ENCODE measurements at places on chromosomes 6 and 20. TPM values are rescaled to one million over a fixed set of nuclear protein-coding genes. Genes with fewer than 3 reads are reported as not detected.

DNA sequence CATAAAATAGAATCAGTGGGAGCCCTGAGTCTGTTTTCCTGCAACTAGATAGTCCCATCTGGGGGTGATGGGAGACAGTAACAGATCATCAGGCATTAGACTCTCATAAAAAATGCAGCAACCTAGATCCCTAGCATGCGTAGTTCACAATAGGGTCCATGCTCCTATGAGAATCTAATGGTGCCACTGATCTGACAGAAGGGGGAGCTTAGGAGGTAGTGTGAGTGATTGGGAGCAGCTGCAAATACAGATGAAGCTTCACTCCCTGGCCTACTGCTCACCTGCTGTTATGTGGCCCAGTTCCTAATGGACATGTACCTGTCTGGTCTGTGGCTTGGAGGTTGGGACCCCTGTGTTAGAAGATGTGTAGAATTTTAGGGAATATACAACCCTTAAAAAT lies 904.5 kb upstream of the EPHA7 start:
- DNase-seq: no peak

GRCh38 chr20:53360852-53361251 lies 232.8 kb downstream of the ZNF217 start:
- no peak for DNase-seq

DNA sequence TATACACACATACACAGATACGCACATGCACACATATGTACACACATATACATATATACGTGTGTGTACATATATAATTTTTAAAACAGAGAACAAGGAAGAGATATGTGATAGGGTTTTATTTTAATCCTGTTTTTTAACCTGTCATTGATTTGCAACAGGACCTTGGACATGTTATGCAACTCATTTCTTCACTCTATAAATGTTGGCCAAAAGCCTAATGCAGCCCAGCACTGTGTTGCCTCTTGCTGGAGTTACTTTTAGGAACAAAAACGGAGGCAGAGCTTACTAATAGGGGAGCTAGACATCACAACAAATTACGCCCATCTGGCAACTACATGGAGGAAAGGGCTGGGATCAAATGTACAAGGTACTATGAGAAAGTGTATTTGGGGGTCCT lies 179.9 kb upstream of the TAB2 start:
- DNase-seq: no peak

The SLC17A3 gene
- not detected for total RNA-seq

The TRIM15 gene
- not detected for total RNA-seq

- no peak for DNase-seq
These were observed 134.9 kb downstream of the THEMIS start for GRCh38 chr6:127765949-127766348.

GRCh38 chr6:101595276-101595675 lies 201.8 kb downstream of the GRIK2 start:
- no peak for DNase-seq

The GRM4 gene
- 2.2 TPM for total RNA-seq

- DNase-seq: no peak
These were observed 99.4 kb downstream of the MYB start for GRCh38 chr6:135280375-135281136.

DNA sequence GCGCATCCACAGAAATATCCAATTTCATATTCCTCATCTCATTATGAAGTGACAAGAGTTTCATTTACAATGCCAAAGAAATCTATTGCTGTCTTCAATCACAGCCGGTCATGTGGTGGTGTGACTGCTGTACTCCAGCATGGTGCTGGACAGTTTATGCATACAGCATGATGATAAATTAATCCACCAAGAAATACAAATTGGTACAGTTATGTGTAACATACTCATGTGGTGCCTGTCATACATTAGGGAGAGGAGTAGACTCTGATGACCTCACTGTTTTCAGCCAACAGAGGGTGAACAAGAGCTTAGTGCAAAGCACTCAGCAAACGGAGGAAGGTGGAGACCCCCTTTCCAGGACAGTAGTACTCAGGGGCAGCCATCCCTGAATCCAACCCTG lies 178.4 kb upstream of the SYNDIG1 start:
- no peak for DNase-seq

The CFB gene
- 32.6 TPM for total RNA-seq

DNA sequence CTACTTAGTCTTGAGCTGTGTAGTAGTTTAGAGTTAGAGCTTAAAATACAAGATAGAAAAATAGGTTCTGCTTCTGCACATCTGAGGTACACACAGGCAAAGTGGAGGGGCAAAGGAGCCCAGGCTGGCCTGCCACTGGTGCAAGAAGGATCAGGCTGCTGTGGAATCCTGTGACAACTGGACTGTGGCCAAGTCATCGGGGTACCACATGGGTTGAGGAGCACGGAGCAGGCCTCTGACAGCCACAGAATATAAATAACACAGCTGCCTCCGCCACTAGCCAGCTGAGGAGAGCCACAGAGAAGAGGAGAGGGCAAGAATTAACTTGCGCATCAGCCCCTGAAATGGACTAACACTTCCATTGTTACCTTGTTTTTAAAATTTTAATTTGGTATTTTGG lies 206.0 kb upstream of the MARCKS start:
- no peak for DNase-seq

The POPDC3 gene
- total RNA-seq: not detected

The SLC12A5 gene
- not detected for total RNA-seq

The GSTA3 gene
- 0.35 TPM for total RNA-seq

DNA sequence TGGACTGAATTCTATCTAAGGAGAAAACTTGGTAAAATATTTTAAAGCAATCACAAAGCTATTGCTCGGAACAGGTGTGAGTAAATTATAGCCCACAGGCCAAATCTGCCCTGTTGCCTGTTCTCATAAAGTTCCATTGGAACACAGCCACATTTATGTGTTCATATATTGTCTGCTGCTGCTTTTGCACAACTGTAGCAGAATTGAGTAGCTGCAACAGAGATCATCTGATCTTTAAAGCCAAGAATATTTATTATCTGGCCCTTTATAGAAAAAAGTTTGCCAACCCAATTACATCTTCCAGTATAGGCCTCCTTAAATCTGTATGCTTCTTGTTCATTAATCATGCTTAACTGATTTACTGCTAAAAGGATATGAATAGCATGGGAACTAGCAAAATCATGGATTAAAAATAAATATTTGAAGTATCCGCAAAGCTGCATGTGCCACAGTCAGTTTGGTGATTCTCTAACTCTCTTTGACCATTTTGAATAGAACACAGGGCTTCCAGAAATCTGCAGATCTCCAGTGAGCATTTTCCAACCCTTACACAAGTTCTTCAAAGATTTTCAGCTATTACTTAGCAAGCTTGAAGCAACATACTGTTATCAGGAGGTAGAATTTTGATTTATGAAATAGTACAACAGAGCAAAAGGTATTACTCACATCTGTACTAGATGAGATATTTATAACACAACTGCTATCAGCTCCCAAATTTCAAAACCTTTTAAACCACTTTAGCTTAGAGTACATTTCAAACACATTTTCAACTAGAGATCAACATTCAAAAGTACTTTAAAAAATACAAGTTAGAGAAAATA lies 312.6 kb upstream of the ID4 start:
- no peak for DNase-seq

- DNase-seq: no peak
These were observed 5.7 kb upstream of the MPC1 start for GRCh38 chr6:166388290-166389004.

GRCh38 chr6:45569210-45569945 lies 191.6 kb upstream of the SUPT3H start:
- no peak for DNase-seq

The PLCB1 gene
- 29.2 TPM for total RNA-seq

The ENPP4 gene
- 6.8 TPM for total RNA-seq

DNA sequence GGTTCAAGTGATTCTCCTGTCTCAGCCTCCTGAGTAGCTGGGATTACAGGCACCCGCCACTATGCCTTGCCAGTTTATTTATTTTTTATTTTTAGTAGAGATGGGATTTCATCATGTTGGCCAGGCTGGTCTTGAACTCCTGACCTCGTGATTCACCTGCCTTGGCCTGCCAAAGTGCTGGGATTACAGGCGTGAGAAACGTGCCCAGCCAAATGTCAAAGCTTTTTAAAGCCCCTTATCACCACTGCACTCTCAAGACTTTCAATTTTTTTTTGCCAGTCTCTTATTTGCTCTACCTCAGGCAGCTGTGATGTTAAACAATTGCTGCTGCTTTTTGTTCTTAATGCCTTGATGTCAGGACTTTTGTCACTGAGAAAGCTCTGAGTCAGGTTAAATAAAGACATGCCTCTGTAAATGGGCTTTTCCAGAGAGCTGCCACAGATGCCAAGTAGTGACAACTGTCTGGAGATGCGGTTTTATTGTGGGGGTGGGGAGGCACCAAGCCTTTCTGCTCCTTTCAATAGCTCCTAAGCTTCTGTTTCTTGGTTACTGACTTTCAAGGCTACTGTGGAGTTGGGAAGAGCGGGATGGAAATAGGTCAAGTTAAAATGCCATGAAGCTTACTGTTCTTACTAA lies 29.2 kb downstream of the RSPH3 start:
- no peak for DNase-seq

DNA sequence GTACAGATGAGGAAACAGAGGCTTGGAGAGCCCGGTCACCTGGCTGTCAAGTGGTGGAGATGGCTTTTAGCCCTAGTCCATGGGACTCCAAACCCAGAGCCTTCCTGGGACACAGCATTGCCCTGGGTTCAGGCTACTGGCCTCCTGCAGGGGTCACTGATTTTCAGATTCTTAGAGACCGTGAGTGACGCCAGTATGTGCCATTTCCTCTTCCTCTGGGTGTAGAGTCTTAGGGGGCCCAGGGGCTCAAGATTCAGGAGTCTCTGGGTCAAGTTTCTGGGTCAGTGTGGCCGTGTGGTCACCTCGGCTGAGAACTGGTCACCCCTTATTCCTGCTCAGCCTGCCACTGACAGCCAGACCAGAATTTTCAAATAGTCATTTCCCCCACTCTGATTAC lies 574 bp downstream of the ARHGAP40 start:
- DNase-seq: no peak

DNA sequence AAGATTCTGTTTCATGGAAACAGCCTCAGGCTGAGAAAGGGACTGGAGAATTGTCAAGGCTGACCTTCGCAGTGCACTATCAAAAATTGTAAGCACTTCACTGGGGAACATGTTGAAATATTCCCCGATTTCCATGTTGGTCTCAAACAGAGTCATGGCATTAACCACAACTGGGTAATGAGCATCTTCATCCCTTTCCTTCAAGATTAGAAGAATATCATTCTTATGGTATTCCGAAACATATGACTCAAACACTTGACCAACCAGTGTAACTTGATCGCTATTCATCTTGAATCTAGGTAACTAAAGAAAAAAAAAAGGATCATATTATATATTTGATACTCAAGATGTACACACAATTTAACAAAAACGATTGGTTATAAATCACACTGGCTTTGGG lies 3.5 kb downstream of the MCM9 start:
- DNase-seq: no peak

The FAM217A gene
- total RNA-seq: not detected

DNA sequence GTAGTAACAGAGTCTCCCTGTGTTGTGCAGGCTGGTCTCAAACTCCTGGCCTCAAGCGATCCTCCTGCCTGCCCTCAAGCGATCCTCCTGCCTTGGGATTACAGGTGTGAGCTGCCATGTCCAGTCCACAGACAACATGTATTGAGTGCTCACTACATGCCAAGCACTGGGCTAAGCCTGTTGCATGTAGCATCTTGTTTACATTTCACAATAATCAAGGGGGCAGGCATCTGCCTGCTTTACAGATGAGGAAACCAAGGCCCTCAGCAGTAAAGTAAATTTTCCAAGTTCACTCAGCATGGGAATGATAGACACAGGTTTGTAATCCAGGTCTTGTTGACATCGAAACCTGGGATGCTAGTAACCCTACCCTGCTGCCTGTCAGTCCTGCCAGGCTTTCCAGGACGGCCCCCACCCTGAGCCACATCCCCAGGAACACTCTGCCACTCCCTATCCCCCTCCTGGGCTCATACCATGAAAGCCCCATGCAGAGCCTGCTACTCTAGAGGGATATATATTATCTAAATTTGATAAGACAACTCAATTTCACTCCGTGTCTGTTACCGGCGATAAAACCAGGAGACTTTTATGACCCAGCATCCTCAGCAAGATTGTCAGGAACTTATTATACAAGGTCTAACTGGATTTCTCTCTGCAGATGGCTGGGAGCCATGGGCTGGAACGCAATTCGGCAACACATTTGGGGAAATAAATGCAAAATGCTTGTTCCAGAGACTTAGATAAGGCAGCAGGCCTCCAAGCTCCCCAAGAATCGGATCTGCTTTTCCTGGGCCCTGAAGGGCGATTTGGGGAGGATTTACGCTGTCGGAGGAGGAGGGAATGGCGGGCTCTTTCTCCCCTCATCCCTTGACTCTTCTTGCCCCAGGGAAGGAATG lies 30.4 kb downstream of the CD40 start:
- DNase-seq: no peak

- no peak for DNase-seq
These were observed 126.8 kb downstream of the HIVEP1 start for GRCh38 chr6:12138936-12139335.

DNA sequence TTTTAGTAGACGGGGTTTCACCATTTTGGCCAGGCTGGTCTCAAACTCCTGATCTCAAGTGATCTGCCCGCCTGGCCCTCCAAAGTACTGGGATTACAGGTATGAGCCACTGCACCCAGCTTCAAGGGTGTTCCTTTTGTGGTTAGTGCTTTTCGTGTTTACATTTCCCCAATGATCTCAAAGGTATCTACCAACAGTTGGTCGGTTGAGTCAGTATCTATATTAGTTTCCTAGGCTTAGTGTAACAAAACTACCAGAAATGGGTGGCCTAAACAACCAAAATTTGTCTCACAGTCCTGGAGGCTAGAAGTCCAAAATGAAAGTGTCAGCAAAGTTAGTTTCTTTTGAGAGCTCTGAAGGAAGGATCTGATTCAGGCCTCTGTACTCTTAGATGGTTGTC lies 30.1 kb downstream of the CASP8AP2 start:
- no peak for DNase-seq

The EPHA7 gene
- 46.8 TPM for total RNA-seq

DNA sequence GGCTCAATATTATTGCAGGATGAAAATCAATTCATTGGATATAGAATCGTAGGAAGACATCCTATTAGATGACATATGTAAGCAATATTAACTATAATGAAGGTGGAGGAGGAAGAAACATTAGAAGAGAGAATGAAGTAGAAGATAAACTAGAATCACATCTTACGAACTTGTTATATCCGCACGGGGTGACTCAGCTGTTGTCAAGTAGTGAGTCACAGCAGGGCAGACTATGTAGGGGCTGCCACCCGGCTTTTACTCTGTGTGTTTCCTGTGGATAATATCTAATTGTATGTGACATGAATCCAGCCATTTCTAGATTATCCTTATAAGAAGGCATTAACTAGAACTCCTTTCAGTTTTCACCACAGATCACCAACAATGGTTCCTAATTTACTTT lies 520.2 kb downstream of the DOK5 start:
- no peak for DNase-seq

- DNase-seq: no peak
These were observed 7.9 kb upstream of the WFDC10A start for GRCh38 chr20:45621593-45621992.

- DNase-seq: no peak
These were observed 9.2 kb downstream of the SLC35A1 start for GRCh38 chr6:87481931-87482330.

DNA sequence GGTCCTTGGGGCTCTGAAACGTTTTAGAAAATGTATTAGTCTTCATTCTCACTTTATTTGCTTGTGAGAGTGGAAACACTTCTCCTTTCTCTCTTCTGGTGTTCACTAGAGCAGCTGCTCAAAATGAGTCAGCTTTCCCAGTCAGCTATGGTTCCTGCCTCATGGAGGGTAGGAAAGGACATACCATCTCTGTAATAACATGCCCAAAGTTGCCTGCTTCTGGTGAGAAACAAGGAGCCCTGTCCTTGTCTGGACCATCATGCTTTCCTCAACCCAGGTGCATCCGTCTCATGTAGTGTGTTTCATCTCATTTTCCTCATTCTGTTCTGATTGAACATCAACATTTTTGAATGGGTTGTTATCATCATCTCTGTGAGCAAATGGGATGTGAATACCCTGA lies 17.1 kb upstream of the TINAG start:
- DNase-seq: no peak
